ENCODE measurements at places on chromosomes 13 and 19.

DNA sequence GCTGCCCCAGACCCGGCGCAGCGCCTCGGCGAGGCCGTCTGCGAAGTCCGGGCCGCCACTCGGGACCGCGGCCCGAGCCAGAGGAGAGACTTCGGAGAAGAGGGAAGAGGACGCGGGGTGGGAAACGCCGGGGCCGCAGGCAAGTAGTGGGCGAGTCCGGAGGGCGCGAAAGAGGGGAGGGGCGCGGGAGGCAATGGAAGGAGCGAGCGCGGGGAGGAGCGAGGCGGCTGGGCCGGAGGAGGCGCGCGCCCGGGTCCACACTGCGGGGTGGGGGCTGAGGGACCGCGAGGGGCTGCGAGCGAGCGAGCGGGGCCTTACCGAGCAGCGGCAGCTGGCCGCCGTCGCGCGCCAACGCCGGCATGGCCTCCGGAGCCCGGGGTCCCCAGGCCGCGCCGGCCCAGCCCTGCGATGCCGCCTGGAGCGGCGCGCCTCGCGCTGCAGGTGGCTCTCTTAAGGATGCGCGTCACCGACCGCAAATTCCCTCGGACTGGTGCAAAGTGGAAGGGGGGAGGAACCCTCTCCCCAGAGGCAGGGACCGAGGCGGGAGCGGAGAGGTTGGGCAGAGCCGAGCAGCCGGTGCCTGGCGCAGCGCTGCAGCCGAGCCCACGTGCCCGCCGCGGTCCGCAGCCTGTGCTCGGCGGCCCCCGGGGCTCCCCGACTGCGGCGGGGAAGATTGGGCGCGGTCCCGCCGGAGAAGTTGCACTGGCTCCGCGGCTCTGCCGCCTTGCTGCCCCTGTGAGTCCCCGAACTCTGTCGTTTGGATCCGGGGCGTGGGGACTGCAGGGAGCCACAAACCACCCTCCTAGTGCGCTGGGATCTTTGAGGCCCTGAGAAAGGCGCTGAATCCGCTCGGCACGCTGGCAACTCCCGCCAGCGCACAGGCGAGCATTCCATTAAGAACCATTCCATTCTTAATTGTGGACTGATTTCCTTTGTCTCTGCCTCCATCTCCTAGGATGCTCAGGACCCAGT is at the start of gene FLT3:
Gene FLT3 (minus strand): TSS at position 427 of the 972 bp plus-strand sequence. CDS start 66 bp downstream, at position 361.
- DNase-seq: peak; percentile 22

DNA sequence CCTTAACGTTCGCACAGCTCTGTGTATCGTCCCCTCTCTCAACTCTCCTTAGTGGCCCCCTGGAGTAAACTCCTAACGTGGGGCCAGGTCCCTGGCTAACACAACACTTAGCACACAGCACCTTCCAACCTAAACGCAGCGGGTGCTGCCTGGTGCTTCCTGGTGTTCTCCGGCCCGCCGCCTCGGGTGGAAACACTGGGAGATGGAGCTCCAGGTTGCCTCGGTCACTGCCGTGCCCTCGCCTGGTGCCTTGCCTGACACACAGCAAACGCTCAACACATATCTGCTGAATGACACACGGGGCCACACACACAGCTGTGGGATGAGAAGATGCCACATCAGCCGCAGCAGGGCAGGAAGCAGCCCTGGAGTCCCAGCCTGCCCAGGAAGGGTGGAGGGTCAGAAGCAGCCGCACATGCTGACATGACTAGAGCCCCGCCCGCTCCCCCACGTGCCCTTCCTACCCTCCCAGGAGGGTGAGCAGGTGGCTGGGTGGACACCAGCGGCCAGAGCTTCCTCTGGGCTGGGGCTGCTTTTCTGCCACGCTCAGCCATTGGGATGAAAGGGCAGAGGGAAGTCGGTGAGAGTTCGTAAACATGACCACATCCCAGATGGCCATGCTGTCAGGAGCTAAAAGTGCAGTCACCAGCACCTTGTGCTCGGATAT is 6.6 kb downstream of the PEPD start:
- peak; percentile 26 for DNase-seq

DNA sequence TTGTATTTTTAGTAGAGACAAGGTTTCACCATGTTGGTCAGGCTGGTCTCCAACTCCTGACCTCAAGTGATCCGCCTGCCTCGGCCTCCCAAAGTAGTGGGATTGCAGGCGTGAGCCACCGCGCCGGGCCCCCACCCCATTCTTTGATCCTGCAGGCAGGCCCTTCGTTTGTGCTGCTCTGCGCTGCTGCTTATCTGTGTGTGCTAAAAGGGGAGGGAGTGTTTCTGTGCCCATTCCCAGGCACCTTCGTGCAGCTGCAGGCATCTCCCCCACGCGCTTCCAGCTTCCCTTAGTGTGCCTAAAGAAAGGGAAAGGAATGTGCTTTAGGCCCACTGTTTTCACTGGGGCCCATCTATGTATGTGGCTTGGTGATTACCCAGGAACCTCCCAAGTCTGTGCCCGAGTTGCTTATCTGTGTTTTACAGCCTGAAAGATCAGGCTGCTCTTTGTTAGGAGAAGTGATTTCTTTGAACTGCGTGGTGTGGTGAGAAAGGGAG is 27.2 kb downstream of the EPN1 start:
- DNase-seq: no peak

DNA sequence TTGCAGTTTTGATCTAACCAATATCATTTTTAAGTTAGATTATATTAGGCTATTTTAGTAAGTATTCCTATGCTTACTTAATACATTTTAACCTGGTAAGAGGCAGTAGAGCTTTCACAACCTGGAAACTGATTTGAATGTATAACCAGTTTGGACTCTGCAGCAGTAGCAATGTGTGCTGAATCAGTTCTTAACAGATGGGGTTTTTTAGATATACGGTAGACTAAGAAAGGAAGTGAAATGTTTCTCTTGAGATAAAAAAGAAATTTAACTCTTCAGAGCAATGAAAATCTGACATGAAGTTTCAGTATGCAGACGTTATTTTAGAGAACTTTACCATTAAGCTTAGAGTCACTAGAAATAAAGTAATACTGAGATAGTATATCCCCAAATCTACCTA is 2.7 kb downstream of the NBEA start:
- no peak for DNase-seq

DNA sequence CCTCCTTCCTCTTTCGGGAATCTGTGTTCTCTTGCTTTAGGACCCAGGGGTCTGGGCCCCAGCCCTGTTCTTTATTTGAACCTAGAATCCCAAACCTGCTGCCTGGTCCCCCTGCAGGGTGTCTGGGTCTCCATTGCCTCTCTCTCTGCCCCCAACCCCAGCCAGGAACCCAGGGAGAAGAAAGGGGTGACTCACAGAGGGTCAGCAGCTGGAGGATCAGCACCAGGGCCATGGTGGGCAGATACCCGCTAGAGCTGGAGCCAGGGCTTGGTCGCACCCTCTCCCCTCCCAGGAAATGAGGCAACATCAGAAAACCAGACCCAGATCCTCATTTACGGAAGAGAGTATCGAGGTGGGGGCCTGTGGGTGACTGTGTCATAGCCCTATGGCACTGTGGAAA is at the start of gene OSCAR:
Gene OSCAR (minus strand): TSS at position 243 of the 400 bp plus-strand sequence. CDS start 11 bp downstream, at position 232.
- DNase-seq: peak; percentile 17

DNA sequence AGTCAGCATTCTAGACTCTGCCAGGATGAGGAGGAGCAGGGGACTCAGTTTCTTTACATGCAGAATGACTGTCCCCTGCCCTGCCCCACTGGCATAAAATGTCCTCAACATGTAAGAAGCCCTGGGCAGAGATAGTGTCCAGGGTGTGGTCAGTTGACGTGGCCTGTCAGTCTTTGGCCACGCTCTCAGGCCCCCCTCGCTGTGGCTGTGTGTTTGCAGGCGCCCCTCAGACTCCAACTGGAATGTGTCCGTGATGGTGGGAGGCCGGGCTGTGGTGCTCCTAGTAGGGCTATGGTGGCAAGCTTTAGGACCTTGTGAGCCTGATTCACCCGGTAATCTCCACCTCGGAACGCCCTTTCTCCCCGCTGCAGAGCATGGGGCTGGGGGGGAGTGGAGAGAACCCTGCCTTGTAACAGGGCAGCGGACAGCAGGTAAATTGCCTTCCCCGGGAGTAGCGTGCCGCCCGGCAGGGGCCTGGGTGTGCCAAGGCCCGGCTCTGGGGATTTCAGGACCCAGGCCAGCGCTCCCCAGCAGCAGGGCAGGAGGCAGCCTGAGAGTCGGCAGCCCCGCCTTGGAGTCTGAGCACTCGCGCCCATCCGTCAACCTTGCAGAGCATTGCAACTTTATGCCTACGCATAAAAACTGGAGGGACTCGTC is 62.3 kb downstream of the CHST8 start:
- DNase-seq: peak; percentile 32

DNA sequence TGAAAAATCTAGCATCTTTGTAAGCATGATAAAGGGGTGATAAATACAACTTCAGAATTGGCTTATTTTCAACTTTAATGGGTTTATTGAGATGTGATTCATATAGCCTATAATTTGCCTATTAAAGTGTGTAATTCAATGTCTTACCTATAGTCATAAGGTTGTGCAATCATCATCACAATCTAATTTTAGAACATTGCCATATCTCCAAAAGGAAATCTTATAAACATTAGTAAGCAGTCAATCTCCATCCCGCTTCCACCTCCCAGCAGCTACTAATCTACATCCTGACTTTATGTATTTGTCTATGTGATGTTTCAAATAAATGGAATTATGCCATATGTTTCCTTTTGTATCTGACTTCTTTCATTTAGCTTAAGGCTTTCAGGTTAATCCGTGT is 145.2 kb upstream of the KLHL1 start:
- DNase-seq: no peak

GRCh38 chr19:41457241-41457640 is 14.3 kb downstream of the ERICH4 start:
- DNase-seq: no peak

DNA sequence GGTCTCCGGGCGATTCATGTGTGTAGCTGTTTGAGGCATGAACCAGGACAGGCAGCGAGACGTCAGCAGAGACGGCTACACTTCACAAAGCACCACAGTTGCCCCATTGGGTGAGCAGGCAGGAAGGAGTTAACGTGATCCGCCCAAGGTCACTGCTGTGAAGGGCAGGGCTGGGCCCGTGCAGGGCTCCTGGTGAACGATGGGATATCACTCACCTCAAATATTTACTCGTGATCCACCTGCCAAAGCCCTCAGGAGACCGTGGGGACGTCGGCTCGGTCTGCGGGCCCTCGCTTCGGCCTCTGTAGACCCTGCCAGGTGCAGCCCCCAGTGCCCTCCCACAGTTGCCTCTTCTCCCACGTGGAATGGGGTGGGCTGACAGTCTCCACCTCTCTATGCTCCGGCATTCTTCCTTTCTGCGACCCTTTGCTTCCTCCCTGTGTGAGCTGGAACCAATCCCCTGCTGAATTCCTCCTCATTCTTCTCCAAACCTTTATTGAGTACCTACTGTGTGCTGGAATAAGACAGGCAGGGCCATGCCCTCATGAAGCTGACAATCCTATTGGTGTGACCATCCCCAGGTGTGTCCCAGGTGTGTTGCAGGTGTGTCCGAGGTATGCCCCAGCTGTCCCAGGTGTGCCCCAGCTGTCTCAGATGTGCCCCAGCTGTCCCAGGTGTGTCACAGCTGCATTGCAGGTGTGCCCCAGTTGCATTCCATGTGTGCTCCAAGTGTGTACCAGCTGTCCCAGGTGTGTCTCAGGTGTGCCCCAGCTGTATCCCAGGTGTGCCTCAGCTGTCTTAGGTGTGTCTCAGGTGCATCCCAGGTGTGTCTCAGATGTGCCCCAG is 2.0 kb upstream of the GRK1 start:
- no peak for DNase-seq

DNA sequence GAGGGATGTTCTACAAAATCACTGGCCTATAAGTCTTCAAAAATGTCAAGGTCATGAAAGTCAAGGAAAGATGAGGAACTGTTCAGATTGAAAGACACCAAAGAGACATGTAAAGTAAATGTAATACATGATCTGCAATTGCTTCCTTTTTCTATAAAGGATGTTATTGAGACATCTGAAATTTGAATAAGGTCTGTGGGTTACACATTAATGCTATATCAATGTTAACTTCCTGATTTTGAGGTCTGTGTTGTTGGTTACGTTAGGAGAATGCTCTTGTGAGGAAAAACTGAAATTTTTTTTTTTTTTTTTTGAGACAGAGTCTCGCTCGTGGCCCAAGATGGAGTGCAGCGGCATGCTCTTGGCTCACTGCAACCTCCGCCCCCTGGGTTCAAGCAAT is 197.4 kb downstream of the RGCC start:
- no peak for DNase-seq

DNA sequence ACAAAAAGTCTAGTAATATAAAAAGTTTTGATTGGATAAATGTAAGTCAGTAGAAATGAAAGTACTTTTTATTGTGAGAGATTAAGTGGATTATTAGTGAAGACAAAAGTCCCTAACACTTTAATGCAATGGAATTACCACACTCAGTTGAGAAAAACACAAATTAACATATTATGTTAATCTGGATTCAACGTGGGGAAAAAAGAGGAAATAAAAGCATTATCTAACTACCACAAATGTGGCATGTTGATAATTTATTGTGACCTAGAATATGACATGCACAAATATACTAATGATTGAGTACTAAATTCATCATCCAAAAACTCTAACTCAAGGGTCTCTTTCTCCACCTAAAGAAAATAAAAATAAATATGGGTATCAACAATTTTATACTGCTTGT is 41.5 kb downstream of the FOXO1 start:
- DNase-seq: no peak

- peak; percentile 48 for DNase-seq
Observed at GRCh38 chr19:52190487-52191293, 838 bp downstream of the PPP2R1A start.

DNA sequence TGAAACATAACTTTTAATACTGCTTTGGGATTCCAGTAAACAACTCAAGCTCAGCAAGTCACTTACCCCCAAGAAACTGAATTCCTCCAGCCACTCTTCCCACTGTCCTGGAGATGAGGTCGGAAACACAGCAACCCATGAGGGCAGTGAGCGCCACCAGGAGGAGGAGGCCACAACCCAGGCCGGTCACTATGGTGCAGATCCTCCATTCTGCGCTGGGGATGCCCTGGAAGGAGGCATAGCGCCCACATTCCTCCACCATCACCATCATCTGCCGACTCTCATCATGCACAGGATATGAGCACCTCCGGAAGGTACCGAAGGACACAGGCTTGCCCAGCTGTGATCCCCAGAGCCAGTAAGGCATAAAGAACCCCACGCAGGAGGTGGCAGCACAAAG is 2.2 kb downstream of the LHFPL6 start:
- DNase-seq: peak; percentile 16

- DNase-seq: no peak
Observed at GRCh38 chr19:6914321-6914720, 26.9 kb downstream of the ADGRE1 start.

DNA sequence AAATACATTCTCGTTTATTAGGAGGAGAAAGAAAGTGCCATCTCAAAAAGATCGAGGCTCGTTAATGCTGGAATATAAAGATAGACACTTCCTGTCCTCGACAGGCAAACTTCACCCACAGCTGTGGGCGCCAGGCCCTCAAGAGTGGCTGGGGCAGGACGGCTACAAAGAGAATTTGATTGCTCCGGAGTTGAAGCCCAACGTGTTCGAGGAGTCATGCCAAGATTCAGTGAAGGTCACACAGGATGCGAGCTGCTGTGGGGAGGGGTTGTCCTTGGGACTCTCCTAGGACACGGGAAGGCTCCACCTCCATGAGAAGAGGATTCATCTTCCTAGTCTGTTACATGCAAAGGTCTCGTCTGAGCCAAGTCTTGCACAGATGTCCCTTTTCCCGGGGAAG is 16.3 kb upstream of the PTPRS start:
- no peak for DNase-seq

Measured in fibroblast of skin of abdomen (primary cell).